ENCODE measurements at places on chromosomes 6 and 20.

DNA sequence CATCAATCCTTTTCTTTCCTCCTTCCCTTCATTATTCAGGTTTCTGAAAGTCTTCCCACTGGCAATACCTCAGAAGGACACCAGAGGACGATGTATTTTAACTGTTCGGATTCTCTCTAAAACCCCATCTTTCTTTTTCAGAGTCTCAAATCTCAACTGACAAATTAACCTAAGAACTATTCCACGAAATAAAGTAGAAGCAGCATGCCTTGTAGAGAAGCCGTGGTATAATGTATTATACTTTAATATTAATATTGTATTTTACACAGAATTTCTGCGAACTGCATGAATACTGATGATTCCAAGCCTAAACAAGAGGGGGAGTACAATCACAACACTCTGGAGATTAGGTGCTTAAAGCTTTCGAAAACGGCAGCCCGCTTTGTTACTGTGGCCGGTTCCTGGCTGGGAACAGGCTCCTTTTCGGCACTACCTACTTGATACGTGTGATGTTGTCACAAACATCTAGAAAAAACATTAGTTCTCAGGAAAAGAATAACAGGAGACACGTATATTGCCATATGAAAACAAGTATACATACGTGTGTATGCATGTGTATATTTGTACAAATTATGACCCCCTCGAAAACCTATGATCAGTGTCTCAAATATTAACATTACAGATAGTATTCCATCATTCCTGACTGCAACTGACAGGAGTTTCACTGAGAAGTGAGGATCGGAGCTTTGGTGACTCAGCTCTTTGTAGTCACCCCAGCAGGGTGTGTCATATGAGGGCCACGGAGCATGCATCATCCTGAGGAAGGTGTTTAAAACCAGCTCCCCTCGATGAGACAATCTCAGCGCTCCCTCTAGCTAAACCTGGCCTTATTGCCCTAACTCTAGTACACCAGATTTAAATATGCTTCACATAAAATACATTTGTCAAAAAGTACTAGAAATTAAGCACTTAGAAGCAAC, 319.7 kb upstream of the TCF21 start:
- DNase-seq, result peak; percentile 26

- DNase-seq, result no peak
These were observed 65.0 kb upstream of the SIRPA start for GRCh38 chr20:1830240-1830639.

- DNase-seq, result no peak
These were observed 13.3 kb upstream of the DNAJC5 start for GRCh38 chr20:63881451-63882226.

- DNase-seq, result no peak
These were observed 198.7 kb downstream of the MOXD1 start for GRCh38 chr6:132202574-132202973.

DNA sequence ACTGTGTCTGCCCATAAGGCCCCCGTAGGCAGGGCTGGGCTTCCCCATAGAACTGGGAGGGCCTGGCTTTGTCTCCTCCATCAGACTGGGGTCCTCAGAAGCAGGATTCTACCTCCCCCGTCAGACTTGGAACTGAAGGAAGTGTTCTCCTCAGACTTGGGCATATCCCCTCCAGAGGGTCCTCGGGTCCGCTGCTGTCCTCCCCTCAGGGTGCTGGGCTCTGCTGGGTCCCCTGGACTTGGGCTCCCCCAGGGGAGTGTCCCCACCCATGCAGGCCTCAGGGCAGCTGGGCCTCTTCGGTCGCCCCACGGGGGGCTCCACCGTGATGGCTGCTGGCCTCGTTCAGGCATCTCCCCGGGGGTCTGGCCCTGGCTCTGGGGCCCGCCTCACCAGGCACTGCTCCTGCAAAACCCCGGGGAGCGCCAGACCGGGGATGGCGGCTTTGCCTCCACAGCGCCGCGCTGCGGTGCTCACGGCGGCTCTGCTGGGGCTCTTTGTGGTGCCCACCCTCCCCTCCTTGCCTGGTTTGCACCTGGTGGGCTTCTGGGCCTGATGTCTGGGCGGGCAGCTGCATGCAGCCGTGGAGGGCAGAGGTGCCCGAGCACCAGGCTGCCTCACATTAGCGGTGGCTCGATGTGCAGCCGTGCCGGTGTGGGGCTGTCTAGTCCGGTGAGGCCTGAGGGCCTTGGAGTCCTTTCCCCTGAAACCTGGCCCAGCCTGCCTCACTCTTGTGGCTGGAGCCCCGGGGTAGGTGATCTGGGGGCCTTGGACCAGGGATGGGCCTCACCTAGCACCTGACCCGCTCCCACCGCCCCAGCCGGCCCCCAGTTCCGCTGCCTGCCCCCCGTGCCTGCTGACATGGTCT, 13.9 kb downstream of the COL20A1 start:
- no peak for DNase-seq

GRCh38 chr20:32978009-32978335, 26.3 kb downstream of the SUN5 start:
- no peak for DNase-seq

- DNase-seq, result no peak
These were observed 156.5 kb upstream of the INSM1 start for GRCh38 chr20:20211274-20211987.
